ENCODE measurements at places on chromosomes 3 and 15.

DNA sequence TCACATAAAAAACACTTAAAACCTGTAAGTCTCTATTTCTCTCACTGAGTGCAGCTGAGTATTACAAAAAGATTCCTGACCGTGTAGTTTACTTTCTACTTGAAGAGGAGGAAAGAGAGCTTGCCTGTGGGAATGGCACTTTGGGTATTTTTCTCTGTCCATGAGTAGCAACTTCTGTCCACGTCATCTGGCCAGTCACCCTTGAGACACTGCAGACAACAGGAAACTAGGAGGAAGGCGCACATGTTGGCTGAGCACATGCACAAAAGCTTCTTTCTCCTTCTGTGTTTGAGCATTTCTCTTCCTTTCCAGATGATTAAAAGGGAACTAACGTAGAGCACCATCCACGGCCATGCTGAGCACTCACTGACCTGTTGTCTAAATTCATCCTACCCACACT is 19.7 kb downstream of the STARD5 start:
- no peak for DNase-seq

DNA sequence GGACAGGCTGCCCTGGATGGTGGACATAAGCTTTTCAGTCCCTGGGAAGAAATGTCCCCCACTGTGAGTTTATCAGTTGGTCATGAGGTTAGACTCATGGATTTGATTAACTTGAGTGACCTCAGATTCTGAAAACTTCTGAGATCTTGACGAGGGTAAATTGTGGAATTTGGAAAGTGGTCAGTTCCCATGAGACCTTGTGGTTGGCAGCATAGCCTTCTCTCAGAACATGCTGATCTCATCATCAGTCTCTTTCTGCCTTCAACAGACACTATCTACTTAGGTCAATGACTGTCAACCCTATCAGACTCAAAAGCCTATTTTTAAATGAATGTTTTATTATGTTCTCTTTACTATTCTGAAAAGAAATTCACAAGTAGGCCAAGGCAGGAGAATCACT is 45.6 kb upstream of the NDUFB4 start:
- no peak for DNase-seq

- DNase-seq, result no peak
These were observed 43.6 kb upstream of the PLXNA1 start for GRCh38 chr3:126939338-126939718.

GRCh38 chr15:38555686-38556334 is 8.8 kb downstream of the RASGRP1 start:
- DNase-seq, result no peak

DNA sequence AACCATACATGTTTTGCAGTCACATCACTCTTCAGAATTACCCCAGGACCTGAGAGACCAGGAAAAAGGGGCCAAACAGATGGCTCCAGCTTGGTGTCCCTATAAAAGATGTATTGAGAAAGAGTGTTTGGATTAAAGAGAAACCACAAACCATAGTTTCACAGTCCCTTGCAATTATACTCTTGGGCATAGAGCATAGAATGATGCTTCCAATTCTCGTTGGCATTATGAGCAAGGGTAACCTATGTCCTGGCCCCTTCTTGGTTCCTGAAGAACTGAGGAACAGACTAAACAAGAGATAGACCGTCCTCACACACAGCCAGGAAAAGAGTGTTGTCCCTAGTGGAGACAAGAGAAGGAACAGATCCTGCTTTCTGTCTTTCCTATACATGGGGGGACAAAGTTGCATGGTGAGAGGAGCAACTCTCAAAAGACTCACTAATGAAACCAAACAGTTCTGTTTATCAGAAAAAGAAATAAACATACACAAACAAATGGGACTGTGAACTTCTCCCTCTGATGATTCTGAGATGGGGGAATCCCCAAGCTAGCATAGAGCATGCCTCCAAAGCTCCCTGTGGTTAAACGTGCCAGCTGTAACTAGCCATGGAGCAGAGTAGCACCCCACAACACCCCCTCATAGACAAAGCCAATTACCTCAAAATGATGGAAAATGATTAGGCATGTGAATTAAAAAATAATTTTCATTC is 908.6 kb downstream of the NTRK3 start:
- DNase-seq, result no peak

DNA sequence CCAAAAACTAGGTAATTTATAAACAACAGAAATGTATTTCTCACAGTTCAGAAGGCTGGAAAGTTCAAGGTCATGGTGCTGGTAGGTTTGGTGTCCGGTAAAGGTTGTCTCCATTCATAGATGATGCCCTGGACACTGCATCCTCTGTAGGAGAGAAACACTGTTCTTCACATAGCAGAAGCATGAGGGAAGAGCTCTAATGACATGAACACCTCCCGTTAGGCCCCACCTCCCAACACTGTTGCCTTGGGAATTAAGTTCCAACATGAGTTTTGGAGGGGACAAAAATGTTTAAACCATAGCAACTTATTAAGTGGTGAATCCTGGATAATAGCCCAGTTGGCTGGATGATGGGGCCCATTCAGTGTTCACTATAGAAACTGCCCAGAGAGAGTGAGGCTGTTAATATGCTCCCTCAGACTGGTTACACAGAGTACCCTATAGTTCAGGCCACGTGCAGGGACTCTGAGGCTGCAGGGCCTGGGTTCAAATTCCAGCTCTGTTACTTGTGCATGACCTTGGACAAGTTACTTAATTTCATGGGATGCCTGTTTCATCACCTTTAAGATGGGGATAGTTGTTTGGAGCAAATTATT is 37.0 kb downstream of the CCNL1 start:
- no peak for DNase-seq

DNA sequence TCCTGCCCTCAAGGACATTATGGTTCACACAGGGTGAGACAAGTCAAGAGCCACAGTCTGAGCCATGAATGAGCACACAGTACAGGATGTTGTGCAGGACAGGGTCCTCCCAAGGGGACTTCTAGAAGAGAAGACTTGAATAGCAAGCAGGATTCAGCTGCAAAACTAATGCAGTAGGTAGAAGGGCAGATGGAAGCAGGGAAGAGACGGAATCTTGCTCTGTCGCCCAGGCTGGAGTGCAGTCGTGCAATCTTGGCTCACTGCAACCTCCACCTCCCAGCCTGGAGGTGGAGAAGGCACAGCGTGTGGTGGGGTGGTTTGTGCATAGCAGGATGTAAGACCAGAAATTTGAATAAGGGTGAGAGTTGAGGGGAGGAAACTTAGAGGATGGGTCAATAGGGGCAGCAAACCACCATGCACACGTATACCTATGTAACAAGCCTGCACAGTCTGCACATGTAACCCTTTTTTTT is 8.0 kb downstream of the BCL2L10 start:
- DNase-seq, result no peak

DNA sequence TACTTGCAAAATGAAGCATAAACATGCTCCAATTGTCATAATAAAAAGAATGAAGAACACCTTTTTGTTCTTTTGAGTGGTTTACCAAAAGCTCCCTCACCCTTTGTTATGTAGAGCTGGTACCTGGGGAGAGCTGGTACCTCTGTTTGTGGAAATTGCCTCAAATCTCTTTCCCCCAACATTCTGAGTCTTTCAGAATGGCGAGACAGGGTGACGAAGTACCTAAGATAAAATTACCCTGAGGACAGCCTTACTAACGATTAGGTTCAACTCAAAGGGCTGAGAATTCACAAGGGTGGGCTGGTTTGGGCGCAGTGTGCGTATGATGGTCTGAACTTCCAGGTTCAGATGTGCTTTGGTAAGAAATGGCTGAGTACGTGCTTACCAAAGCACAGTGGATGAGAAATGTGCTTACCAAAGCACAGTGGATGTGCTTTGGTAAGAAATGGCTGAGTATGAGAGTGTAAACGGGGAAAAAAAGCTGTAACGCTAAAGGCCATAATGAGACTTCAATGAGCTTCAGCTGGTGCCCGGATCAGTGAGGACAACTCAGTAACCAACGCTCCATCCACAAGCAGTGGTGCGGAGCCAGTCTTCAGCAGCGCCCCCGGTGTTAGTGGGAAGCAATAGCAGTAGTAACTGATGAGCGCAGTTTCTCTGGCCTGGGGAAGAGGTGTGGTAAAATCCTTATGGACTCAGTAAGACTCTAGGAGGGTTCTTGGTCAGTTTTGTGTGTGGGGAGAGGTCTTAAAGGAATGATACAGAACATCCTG is 72.3 kb upstream of the LRIG1 start:
- no peak for DNase-seq

- no peak for DNase-seq
These were observed 33.0 kb upstream of the TEX264 start for GRCh38 chr3:51637941-51638471.

DNA sequence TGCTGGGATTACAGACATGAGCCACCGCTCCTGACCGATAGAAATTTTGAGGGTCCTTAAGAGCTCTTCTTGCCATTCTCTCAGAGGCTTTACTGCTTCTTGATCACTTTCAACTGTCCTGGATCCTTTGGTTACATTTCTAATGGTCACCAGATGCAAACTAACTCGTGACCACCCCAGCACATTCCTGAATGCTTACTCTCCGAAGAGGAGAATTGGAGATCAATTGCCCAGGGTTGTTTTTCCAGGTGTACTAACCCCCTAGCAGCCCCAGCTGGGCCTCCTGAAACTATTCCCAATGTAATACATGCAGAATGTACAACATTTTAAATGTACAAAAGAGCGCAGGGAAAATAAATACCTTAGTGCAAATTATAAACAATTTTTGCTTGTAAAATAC is 65.1 kb upstream of the TBL1XR1 start:
- DNase-seq, result no peak

DNA sequence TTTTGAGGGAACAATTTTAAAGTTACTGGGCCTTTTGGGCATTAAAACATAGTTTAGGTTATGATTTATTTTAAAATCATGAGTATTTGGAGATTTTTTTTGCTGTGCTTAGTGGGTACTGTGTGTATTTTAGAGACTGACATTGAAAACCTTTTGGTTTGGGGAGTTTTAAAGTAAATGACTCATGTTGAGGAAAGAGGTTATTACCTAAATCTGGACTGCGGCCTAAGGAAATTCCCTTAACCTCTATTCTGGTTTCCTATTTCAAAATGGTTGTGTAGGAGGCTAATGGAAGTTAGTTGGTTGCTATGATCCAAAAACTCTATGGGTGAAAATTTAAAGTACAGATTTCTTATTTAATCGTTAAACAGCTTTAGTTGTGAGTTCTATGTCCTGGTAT is 57.3 kb upstream of the DPH6 start:
- no peak for DNase-seq

GRCh38 chr15:62253294-62253693 is 88.2 kb upstream of the C2CD4B start:
- DNase-seq, result no peak

DNA sequence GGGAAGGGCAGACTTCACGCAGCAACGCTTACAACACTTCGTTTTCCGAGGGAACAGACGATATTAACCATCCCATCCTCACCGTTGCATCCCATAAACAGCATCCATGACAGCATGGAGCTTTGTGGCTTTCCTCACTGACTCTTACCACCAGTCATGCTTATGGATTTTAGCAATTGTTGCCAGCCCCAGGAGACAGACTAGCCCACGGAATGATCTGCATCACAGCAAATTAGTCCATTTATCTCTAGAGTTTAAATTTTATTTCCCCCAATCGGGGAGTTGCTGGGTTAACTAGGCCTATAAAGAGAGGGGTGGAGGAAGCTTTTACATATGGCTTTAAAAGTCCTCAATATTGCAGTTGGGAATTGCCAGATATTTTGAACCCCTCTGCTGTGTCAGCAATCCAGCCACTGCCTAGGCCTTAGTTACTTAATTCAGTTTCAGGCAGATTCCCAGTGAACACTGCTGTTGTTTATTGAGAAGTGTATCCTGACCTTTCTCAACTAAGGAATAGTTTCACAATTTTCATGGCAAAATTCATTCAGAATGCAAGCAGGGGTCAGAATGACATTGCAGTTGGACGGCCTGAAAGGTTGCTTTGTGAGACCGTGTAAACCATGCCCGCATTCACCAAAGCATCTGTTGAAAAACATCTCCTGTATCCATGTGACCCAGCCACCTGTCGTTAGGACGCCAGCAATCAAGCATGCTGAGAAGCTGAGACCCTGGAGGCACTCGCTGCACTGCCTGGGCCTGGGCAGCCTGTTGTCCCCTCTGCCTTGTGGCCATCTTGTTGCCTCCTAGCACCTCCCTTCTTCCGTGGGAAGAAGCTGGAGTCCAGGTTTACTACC is 397.4 kb upstream of the TPM1 start:
- DNase-seq, result no peak

- no peak for DNase-seq
These were observed 34.3 kb downstream of the MCF2L2 start for GRCh38 chr3:183394150-183394549.

- no peak for DNase-seq
These were observed 369.6 kb downstream of the OTOL1 start for GRCh38 chr3:161866176-161866575.

DNA sequence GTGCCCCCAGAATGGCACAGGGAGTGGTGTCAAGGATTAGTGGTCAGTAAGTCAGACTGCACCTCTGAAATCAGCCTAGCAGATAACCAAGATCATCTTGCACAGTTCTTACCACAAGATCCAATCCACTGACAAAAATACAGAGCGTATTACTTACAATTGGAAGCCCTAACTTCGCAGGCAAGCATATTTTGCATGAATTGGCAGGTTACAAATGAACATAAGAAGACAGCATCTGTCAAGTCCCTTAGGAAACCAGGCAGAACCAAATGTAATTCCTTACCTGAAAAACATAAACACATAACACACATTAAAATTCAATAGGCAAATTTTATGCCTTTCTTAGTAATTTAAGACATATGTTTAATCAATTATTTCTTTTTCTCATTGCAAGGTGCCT is 293.4 kb downstream of the MAGI1 start:
- no peak for DNase-seq

DNA sequence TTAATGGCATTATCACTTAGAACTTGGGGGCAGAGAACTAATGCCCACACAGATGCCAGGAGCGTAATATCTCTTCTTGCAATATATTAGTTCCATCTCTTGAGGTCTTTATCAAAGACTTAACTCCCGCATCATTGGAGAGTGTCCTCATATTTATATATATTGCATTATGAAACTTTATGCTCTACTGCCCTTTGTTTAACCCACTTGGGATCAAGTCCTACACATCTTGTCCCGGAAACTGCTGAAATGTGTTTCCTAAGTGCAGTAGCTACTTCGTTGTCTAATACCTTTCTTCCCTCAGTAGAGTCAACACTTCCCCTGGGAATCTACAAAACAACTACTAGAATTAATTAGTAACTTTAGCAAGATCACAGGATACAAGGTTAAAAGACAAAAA is 1029.2 kb downstream of the OTOL1 start:
- DNase-seq, result no peak

DNA sequence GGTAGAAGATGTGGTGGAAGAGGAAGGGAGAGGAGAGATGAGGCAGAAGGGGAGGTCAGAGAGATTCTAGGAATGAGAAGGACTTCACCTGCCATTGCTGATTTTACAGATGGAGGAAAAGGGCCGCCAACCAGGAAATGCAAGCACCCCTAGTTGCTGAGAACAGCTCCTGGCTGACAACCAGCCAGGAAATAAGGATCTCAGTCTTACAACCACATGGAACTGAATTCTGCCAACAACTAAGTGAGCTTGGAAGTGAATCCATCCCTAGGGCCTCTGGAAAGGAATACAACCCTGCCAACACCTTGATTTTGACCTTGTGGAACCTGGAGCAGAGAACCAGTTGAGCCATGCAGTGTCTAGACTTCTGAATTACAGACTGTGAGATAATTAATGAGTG is 86.6 kb downstream of the EDEM1 start:
- no peak for DNase-seq
